ENCODE measurements at places on chromosomes 16 and 17.

DNA sequence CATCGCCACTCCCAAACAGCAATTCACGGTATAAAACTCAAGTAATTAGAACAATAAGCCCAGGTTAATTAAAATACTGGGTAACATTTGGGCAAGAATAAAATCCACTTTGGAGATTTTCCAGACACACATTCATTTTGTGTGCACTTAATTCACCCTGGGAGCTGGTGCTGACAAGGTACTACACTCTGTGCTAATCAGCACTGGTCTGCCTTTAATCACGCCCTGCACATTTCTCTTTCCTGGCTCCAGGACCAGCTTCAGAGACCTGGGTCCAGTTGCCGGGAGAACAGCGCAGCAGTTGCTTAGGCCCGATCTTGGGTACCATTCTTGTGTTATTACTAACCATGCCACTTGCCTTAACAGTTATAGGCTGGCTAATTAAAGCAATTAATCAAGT is 23.7 kb upstream of the ASIC2 start:
- no peak for DNase-seq

GRCh38 chr17:49964303-49964768 is 4.7 kb upstream of the DLX4 start:
- no peak for DNase-seq

GRCh38 chr16:49019081-49019633 is 262.5 kb downstream of the CBLN1 start:
- no peak for DNase-seq

GRCh38 chr17:17440010-17440843 is 36.6 kb upstream of the MED9 start:
- peak; percentile 93 for DNase-seq

DNA sequence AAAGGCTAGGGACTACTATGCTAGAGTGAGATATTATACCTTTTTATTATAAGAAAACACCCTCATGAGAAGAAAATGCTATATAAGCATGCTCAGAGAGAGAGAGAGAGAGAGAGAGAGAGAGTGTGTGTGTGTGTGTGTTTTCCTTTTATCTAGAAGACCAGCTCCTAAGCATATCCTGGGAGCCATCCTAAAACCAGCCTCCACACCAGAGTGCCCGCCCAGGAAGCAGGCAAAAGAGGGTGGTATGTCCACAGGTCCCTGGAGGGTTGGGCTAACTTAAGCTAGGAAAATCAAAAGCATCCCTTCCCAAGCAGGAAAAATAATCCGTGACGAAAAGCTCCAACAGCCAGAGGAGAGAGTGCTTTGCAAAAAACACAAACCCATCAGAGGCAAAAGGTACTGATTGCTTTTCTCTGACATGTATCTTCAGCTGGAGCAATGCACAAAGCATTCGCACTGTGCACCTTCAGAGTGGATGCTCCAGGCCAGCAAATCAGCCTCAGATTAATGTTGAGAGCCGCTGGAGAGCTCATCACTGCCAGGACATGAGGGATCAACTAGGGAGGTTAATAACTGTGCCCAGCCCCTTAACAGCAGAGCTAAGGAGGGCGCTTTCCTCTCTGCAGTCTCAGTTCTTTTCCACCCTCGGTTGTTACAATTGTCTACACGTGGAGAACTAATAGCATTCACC is 125.1 kb downstream of the SLC39A11 start:
- DNase-seq, result no peak

DNA sequence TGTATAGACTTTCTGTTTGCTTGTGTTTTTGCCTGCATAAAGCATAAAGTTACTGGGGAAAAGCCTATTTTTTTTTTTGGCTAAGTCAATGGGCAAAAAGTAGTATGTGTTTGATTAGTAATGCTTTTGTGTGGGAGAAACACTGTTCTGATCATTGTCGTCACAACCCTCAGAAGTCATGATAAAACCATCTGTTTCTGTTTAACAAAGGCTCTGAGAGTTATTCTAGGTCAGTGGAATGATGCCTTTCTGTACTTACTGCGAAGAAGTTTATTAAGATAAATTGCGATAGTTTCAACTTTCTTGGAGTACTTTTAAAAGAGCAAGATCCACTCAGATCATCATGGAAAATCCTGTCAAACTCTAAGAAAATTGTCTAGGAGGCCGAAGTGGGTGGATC is 80.9 kb downstream of the PRKCA start:
- no peak for DNase-seq

DNA sequence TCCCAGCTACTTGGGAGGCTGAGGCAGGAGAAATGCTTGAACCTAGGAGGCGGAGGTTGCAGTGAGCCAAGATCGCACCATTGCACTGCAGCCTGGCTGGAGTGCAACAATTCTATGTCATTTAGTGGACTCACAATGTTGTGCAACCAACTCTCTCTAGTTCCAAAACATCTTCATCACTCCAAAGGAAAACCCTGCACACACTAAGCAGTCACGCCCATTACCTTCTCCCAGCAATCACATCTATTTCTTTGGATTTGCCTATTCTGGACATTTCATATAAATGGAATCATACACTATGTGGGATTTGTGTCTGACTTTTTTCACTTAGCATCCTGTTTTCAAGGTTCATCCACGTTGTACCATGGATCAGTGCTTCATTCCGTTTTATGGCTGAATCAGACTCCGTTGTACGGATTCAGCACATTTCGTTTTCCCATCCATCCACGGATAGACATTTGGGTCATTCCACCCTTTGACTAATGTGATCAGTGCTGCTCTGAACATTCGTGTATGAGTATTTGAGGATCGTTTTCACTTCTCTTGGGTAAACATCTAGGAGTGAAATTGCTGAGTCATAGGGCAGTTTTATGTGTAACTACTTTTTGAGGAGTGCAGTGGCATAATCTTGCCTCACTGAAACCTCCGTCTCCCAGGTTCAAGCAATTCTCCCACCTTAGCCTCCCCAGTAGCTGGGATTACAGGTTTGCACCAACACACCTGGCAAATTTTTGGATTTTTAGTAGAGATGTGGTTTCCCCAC is 45.4 kb upstream of the EMP2 start:
- DNase-seq, result no peak

DNA sequence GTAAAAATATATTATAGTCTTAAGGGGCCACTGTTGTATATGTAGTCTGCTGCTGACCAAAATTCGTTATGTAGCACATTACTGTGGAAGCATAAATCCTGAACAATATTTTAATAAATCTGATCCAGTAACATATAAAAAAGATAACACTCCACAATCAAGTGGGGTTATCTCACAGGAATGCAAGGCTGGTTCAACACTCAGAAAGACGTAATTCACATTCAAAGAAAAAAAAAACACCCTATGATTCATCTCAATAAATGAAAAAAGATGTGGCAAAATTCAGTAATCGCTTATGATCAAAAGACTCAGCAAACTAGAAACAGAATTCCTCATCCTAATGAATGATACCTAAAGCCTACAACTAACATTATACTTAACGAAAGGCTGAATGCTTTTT is 47.8 kb downstream of the CREBBP start:
- DNase-seq, result no peak

GRCh38 chr17:68248891-68249290 is 1.0 kb downstream of the AMZ2 start:
- DNase-seq, result no peak

- DNase-seq, result no peak
Measured at GRCh38 chr16:85625053-85625452, 11.9 kb downstream of the GSE1 start.

DNA sequence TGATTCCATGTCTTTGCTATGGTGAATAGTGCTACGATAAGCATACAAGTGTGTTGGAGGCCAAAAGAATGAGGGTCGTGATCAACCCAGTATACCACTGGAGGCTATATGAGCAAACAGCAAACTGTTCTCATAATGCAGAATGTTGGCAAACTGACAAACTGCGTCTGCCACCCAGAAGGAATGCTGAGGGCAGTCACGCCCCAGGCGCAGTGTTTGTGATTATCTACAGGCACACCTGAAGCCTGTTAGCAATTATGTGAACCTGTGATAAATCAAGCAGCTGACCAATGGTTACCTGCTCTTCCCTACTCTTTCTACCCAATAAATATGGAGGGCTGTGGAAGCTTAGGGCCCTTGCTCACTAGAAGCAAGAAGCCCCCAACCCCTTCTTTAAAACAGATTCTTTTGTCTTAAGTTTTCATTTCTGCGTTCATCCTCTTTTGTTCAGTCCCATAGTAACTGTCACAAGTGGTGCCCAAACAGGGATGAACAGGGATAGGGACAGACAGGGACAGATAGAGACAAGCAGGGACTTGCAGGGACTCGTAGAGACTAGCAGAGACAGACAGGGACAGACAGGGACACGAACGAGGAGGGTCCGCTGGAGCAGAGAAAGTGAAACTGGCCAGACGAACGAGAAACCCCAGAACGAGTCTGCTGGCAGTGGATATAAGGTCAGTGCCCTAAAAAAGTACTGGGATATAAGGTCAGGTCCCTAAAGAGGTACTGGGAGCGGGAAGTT is 25.1 kb downstream of the CD300LG start:
- no peak for DNase-seq

DNA sequence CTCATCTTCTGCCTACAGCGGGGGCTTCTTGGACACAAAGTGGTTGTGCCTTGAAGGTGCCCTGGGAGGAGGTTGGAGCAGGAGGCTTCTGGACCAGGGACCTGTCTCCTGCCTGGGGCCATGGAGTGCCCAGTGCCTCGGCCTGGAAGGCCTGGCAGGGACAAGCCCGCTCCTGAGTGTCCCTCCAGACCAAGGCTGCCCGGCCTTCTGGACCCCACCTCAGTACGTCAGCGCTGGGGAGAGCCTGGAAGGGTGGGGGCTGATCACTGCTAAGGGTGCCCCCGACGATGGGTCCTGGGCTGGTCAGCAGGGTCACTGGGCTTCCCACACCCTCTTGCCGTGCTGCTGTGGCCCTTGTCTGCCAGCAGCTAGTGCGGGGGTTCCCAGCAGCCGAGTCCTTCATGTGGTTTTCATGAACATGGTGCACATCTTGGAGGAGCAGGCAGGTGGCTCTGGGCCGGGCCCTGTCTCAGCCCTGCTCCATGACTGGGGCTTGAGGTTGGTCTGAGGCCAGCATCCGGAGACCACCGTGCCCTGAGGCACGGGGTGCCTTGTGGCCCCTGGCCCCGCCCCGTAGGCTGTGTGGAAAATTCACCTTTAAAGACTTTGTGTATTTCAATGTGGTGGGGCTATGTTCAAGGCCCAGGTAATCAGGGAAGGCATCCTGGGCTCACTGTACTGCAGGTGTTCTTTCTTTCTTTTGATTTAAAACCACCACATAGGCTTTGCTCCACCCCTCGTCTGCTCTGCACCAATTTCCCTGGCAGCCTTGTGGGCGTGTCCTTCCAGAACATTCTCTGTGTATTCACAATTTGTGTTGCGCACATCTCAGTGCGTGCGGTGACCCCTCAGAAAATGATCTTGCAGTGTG is 22.4 kb downstream of the MGRN1 start:
- no peak for DNase-seq

GRCh38 chr17:58351182-58351581 is 819 bp downstream of the SUPT4H1 start:
- no peak for DNase-seq

- DNase-seq, result no peak
Measured at GRCh38 chr17:9109933-9110332, 88.6 kb downstream of the NTN1 start.

DNA sequence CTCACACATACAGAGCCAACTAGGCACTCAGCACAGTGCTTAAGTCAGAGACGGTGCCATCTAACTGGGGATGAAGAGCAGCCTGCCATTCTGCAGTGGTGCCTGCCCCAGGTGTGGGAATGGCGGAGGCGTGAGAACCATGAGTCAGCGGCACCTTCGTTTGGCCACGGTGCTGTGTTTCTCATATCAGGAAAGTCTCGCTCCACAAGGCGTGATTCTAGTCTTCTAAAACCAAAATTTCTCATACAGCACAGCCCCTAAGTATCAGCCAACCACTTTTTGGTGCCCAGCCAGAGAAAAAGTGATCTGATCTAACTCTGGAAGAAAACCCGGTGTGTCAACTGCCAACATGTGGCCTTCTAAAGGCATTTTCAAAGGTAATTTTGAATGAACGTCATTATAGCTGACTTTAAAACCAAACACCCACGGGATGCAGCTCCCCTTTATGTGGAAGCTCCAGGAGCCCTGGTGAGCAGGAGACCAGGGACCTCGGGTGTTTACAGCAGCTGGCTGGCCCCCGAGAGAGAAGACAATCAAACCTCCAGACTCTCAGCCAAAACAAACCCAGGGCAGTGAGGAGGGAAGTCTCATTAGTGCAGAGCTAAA is 54.6 kb downstream of the ABCC12 start:
- no peak for DNase-seq

DNA sequence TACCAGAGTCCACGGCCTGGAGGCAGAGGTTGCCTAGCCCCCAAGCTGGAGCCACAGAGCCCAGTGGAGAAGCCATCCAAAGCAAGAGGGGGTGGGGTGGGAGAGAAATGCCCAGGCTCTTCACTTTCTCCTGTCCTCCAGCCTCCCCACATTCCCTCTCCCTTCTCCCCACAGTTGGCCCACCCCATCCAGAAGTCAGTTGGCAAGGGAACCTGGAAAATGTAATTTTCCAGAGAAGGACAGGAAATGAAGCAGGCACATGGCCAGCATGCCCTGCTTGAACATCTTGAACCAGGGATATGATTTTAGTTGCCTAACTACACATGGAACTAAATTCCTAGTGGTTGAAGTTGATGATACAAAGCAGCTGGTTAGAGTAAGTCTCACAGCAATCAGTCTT is 73.3 kb upstream of the IRX6 start:
- no peak for DNase-seq

- no peak for DNase-seq
Measured at GRCh38 chr16:29763326-29763725, 14.7 kb upstream of the ZG16 start.

GRCh38 chr17:69417545-69418483 is 3.3 kb downstream of the MAP2K6 start:
- DNase-seq, result no peak

DNA sequence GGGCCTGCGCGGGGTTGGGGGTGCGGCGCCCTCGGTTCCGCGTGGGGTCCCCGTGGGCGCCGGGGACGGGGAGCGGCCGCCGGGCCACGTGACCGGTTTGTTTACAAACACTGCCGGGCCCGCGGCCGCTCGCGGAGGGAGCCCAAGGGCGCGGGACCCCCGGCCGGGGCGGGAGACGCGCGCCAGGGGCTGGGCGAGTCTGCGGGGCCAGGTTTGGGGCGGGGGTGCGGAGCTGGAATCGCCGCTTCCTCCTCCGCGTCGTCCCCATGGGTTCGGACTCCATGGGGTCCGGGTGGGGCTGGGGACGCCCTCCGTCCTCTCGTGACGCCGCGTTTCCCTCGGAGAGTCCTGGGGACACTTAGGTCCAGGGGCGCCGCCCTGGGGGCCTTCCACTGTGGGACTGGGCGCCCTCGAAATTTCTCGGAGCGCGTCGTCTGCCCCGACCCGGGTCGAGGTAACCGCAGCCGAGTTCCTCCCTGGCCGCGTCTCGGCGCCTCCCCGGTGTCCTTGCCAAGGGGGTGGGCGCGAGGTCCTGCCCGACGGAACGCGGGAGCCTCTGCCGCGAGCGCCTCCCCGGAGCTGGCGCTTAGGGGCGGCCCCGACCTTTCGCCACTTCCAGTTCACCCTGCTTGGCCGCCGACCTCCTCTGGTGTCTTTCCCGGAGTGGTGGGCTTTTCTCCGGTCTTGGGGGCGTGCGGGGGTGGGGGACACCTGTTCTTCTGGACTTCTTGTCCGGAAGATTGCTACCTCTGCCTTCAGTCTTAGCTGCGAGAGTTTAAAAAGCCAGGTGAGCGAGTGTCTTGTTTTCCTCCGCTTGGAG is 684 bp downstream of the YPEL2 start:
- no peak for DNase-seq

GRCh38 chr16:57748596-57748995 is 13.0 kb downstream of the KATNB1 start:
- no peak for DNase-seq

Data from epithelial cell of proximal tubule (primary cell).